ENCODE measurements at places on chromosomes 1 and 21.

GRCh38 chr21:45562402-45562801 lies 20.2 kb upstream of the SLC19A1 start:
- DNase-seq, result no peak

GRCh38 chr21:15309721-15310120 lies 244.9 kb upstream of the NRIP1 start:
- DNase-seq, result no peak

DNA sequence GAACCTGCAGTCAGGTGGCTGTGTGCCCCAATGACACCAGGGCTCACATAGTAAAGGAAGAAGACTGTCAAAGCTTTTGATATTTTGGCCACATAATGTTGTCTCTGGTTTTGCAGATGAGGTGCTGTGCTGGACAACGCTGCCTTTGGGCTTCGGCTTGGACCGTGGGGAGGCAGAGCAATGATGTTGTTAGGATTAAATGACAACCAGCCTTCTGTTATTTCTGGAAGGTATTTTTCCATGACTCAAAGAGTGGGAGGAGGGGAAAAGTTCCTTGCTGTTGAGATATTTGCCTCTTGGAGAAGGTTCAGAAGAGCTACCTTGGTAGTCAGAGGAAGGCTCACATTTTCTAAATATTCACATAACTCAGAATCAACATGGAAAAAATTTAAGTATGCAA lies 187.3 kb upstream of the GALNT2 start:
- no peak for DNase-seq

GRCh38 chr1:6035719-6036118 lies 10.0 kb upstream of the KCNAB2 start:
- no peak for DNase-seq

DNA sequence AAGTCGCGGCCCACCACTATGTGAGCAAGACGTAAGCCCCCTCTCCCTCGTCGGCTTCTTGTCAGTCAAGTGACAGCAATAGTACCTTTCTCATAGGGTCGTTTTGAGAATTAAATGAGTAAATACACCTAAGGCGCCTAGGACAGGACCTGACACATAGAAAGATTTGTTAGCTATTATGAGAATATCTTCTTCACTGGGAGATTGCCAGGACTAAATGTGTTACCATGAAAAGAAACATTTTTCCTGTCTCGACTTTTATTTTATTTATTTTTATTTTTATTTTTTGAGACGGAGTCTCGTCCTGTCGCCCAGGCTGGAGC lies 798 bp downstream of the PMF1 start:
- no peak for DNase-seq

- DNase-seq, result no peak
Measured at GRCh38 chr1:8142955-8143629, 117.0 kb upstream of the ERRFI1 start.

- DNase-seq, result peak; percentile 50
Measured at GRCh38 chr1:22709891-22710700, 543 bp upstream of the EPHB2 start.

GRCh38 chr1:19684677-19685076 lies 20.0 kb downstream of the HTR6 start:
- no peak for DNase-seq

DNA sequence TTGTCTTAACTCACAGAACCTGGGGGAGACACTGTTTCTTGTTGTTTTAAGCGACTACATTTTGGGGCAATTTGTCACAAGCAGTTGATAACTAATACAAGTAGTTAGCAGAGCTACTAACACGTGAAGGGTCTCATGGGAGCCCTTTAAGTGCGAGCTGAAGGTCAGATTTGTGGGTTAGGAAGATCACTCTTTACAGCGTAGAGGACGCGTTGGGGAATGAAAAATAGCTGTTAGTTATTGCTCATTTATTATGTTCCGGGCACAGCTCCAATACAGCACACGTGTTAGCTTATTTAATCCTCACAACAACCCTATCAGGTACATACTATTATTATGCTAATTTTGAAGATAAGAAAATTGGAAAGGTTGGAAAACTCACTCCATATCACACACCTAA lies 95.9 kb downstream of the ACTL8 start:
- DNase-seq, result no peak

DNA sequence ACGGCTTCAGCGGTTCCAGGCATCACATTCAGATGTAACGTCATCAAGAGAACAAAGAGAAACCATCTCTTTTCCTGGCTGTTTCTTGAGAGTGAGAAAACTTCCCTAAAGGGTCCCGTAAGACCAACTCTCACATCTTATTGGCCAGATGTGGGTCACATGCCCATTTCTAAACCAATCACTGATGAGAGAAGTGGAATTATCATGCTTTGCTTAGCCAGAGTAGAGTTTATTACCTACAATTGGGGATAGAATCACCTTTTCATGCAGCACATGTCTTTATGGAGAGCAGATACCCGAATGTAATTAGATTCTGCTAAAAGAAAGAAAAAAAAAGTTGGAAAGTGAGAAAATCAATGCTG lies 54.4 kb downstream of the LYPLAL1 start:
- DNase-seq, result no peak

GRCh38 chr1:2590233-2591141 lies 3.9 kb downstream of the PRXL2B start:
- no peak for DNase-seq

- no peak for DNase-seq
Measured at GRCh38 chr1:66283622-66284041, 250.3 kb upstream of the SGIP1 start.

- DNase-seq, result no peak
Measured at GRCh38 chr1:29457496-29458368, 221.4 kb downstream of the PTPRU start.

DNA sequence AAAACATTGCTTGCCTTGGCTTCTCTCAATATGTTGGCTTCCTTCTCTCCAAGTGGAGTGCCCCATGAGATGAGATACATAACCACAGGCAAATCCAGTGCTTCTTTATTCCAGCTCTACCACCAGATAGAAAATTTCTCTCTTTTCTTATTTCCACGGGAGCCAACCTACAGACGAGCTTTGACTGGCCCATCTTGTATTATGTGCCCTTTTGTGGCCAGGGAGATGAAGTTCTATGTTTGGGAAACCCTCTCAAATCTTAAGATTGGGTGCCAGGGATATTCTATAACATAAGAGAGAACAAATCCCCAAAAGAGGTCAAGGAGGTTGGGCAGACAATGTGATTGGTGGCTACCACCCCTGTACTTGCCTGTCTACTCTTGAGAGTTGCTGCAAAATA lies 351.8 kb downstream of the ZNF326 start:
- no peak for DNase-seq

DNA sequence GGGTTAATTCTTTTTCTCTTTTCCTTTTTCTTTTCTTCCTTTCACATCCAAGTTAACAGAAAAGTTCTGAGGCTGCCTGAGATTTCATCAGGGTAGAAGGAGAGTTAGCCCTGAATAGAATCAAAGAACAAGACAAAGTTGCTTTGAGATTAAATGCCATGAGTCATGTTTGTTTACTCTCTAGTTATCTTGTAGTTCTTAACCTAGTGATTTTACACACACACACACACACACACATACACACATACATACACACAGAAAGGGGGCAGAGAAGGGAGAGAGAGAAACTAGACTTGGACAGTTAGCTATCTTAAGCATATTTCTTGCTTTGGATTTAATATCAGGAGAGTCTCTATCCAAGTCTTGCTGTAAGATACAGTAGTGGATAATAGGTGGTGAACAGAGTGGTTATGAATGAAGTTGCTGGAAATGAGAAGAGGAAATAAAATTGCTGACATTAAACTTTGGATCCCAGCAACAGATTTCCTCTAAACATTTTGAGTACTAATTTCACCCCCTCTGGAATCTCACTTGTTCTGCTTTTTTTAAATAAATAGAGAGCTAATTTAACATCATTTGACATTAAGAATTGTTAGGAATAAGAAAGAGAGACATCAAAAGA lies 19.9 kb downstream of the PLA2G4A start:
- DNase-seq, result no peak

DNA sequence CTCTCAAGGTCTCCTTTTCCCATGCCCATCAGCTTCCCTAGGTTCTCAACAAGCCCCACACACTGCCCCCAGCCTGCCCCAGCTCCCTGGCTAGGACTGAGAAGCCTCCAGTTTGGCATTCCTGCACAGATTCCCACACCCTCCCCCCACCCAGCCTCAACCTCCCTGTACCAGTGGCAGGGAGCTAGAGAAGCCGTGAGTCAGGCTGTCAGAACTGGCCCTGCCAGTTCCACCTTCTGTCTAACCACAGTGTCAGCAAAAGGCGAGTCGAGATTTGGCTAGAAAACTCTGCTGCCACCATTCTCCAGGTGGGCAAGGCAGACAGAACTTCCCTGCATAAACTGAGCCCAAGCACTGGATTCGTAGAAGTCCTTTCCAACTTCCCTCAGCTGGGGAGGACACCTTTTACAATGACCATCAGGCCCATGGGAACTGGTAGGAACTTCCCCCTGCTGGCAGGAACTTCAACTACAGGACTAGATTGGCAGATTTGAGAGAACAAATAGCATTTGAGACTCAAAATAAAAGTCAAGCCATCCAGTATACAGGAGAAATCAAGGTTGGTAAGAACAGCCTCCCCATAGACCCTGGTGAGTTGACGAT lies 31.0 kb downstream of the TNNT2 start:
- peak; percentile 51 for DNase-seq

GRCh38 chr1:90340606-90341005 lies 345.7 kb downstream of the ZNF326 start:
- DNase-seq, result no peak
